CD4-positive, alpha-beta T cell (primary cell): ENCODE measurements at places on chromosomes 6 and 20.
A peak's percentile ranks its signal among the peaks of the same experiment; 100 is the strongest.

DNA sequence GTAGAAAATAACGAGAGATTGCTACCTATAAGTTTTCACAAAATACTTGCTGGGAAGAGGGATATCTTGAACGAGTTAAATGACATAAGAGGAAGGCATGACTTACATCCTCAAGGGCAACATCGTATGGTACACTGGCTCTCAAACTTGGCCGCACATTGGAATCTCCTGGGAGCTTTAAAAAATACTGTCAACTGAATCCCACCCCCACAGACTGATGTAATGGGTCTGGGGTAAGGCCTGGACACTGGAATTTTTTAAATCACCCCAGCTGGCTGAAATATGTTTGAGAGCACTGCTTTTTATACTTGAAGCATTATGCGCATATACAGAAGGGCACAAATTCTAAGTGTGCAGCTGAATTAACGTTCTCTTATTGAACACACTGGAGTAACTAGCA, 8.0 kb upstream of the TSHZ2 start:
- no peaks in the 10 kb centered on the region for H3K36me3 ChIP-seq
- H3K4me1 ChIP-seq, result no peaks in the 10 kb centered on the region
- no peak for DNase-seq
- H3K27me3 ChIP-seq, result no peaks in the 10 kb centered on the region

- H3K4me1 ChIP-seq, result no peaks in the 10 kb centered on the region
- H3K36me3 ChIP-seq, result no peaks in the 10 kb centered on the region
- peaks cover 22% of the 10 kb centered on the region for H3K27me3 ChIP-seq
- no peak overlapping the region for H3K4me3 ChIP-seq
- H3K27ac ChIP-seq, result no peak overlapping the region
Observed at GRCh38 chr20:63084563-63084927, 77.8 kb upstream of the BHLHE23 start.

DNA sequence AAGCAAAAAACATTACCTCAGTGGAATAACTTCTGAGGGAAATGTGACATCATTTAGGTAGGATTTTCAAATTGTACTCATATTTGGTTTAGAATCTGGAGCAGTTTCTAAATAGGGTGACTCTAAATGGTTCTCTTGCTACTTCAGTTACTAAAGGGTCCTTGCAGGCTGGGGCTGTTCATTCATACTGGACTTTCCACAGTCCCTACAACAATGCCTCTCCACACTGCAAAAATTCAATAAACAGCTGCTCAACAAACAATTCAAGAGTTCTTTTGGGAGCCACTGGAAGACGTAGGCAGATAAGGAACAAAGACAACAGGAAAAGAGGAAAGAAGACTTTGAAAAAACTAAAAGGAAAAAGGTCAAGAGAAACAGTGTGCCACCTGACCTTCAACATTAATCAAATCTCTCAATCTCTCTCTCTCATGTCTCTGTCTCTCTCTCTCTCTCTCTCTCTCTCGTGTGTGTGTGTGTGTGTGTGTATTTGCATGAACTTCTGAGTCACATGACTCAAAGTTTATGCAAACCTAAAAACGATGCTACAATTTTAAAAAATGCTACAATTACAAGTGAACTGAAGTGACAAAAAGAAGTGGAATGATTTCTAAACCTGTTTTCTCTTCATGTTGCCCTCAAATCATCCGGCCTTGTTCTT, 14.5 kb downstream of the NOL7 start:
- H3K4me3 ChIP-seq, result no peak overlapping the region
- no peak for DNase-seq
- no peak overlapping the region for H3K27ac ChIP-seq
- no peaks in the 10 kb centered on the region for H3K4me1 ChIP-seq
- no peaks in the 10 kb centered on the region for H3K27me3 ChIP-seq
- H3K36me3 ChIP-seq, result peaks cover 73% of the 10 kb centered on the region

- H3K27me3 ChIP-seq, result no peaks in the 10 kb centered on the region
- no peaks in the 10 kb centered on the region for H3K4me1 ChIP-seq
- DNase-seq, result no peak
- no peak overlapping the region for H3K27ac ChIP-seq
- no peaks in the 10 kb centered on the region for H3K36me3 ChIP-seq
Observed at GRCh38 chr6:116300566-116300965, 20.8 kb upstream of the TSPYL1 start.

GRCh38 chr20:43916881-43917371, 2.3 kb downstream of the TOX2 start:
- peaks cover 35% of the 10 kb centered on the region for H3K27me3 ChIP-seq
- peaks cover 41% of the 10 kb centered on the region for H3K4me1 ChIP-seq
- DNase-seq, result no peak
- no peak overlapping the region for H3K27ac ChIP-seq
- no peaks in the 10 kb centered on the region for H3K36me3 ChIP-seq

- no peak overlapping the region for H3K4me3 ChIP-seq
- peak; percentile 37 for DNase-seq
- no peaks in the 10 kb centered on the region for H3K36me3 ChIP-seq
- no peaks in the 10 kb centered on the region for H3K27me3 ChIP-seq
Observed at GRCh38 chr6:159852877-159853276, 37.9 kb upstream of the MAS1 start.

DNA sequence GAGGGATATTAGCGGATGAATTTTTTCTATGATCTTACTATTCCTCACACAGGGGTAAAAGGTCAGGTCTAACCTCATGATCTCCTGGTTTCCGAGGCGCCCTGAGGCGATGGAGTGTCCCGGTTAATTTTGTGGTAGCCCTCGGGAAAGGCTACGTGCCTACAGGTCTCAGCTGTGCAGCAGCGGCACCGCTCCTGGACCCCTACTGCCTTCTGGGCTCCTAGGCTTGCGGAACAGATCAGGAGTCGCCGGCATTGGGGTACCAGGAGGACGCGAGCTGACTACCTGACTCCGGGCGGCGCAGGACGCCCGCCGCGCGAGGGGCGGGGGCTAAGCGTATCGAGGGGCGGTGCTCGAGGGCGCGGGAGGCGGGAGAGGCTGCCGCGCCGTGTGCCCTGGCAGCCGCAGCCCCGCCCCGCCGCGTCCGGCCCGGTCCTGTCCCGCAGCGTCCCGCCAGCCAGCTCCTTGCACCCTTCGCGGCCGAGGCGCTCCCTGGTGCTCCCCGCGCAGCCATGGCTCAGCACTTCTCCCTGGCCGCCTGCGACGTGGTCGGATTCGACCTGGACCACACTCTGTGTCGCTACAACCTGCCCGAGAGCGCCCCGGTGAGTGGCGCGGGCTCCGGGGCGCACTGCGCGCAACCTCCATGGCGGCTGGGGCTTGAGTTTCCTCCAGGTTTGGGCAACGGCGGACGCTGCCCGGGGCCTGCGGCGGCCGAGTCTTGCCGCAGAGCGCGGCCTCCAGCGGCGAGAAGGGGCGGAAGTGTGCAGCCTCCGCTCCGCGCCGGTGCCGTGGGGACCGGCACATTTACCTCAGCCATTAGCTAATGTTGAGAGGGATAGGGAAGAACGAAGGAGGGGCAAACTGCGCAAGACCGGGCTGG, at the start of gene NT5DC1:
NT5DC1 (plus strand) TSS at position 435 of the 883 bp plus-strand sequence; CDS start at position 513, 78 bp downstream.
- H3K4me1 ChIP-seq, result peaks cover 26% of the 10 kb centered on the region
- DNase-seq, result peak; percentile 85

- H3K27me3 ChIP-seq, result no peaks in the 10 kb centered on the region
- no peak overlapping the region for H3K27ac ChIP-seq
- no peak overlapping the region for H3K4me3 ChIP-seq
- no peaks in the 10 kb centered on the region for H3K4me1 ChIP-seq
- H3K36me3 ChIP-seq, result no peaks in the 10 kb centered on the region
Observed at GRCh38 chr6:130766239-130767144, 60.7 kb upstream of the SMLR1 start.

GRCh38 chr20:52432740-52433139, 241.2 kb upstream of the ZFP64 start:
- H3K4me1 ChIP-seq, result no peaks in the 10 kb centered on the region
- DNase-seq, result no peak
- H3K27ac ChIP-seq, result no peak overlapping the region
- no peaks in the 10 kb centered on the region for H3K27me3 ChIP-seq

DNA sequence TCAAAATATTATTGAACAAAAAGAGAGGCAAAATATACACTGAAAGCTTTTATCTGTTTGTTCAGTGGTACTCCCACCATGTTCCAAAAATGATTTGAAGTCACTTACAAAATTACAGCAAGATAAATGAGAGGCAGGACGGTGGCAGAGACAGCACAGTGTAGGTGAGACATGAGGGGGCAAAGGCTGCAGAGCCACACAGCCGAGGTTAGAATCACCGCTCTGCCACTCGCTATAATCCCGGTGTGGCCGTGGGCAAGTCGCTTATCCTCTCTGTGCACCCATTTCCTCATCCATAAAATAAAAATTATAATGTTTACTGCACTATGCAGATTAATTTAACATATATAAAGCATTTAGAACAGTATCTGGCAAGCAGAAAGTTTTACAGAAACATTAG, 140.1 kb upstream of the BEND6 start:
- no peak overlapping the region for H3K27ac ChIP-seq
- no peak for DNase-seq
- H3K36me3 ChIP-seq, result no peaks in the 10 kb centered on the region
- H3K4me1 ChIP-seq, result no peaks in the 10 kb centered on the region

GRCh38 chr20:8492173-8492572, 360.1 kb downstream of the PLCB1 start:
- H3K4me1 ChIP-seq, result no peaks in the 10 kb centered on the region
- H3K36me3 ChIP-seq, result no peaks in the 10 kb centered on the region
- DNase-seq, result no peak
- H3K27ac ChIP-seq, result no peak overlapping the region

- H3K27ac ChIP-seq, result no peak overlapping the region
- no peaks in the 10 kb centered on the region for H3K36me3 ChIP-seq
- DNase-seq, result no peak
- no peaks in the 10 kb centered on the region for H3K4me1 ChIP-seq
- no peak overlapping the region for H3K4me3 ChIP-seq
Observed at GRCh38 chr20:11001302-11001701, 327.5 kb upstream of the JAG1 start.

GRCh38 chr20:1897965-1898464, 2.8 kb downstream of the SIRPA start:
- H3K4me1 ChIP-seq, result peaks cover 2% of the 10 kb centered on the region
- no peaks in the 10 kb centered on the region for H3K36me3 ChIP-seq
- no peak overlapping the region for H3K4me3 ChIP-seq
- no peak overlapping the region for H3K27ac ChIP-seq

GRCh38 chr6:106844930-106845329, 129.6 kb downstream of the CD24 start:
- H3K27ac ChIP-seq, result no peak overlapping the region
- H3K4me1 ChIP-seq, result no peaks in the 10 kb centered on the region
- H3K36me3 ChIP-seq, result no peaks in the 10 kb centered on the region

DNA sequence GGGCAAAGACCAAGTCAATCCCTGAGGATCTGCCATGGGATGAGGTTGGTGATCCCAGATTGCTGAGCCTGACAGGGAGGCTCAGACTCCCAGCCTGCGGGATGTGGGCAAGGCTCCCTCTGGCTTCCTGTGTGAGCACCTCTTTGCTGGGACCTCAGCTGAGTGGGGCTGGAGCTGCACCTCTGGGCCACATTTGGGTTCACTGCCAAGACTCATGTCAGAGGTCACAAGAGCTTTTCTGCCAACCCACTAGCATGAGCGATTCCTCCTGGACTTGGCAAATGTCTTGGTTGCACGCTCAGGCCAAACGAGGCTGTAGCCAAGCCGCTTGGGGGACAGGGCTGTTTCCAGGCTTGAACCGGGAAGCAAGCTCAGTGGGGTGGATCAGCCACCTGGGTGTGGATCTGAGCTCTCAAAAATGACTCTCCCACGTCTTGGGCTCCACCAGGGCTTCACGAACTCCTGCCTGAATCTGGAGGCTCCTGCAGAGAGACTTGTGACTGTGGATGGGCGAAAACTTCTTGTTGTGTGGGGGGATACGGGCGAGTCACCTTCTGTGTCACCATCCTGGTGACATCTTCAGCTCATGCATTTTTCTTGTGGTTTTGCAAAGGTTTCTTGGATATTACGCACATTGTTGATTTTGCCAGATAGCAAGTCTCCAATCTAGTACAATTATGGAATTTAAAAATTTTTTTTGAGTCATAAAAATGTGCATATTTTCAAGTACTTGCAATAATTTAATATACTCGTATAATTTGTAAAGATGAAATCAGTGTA, 359.5 kb downstream of the CDH4 start:
- H3K36me3 ChIP-seq, result no peaks in the 10 kb centered on the region
- DNase-seq, result no peak
- H3K4me3 ChIP-seq, result no peak overlapping the region
- H3K27ac ChIP-seq, result no peak overlapping the region

DNA sequence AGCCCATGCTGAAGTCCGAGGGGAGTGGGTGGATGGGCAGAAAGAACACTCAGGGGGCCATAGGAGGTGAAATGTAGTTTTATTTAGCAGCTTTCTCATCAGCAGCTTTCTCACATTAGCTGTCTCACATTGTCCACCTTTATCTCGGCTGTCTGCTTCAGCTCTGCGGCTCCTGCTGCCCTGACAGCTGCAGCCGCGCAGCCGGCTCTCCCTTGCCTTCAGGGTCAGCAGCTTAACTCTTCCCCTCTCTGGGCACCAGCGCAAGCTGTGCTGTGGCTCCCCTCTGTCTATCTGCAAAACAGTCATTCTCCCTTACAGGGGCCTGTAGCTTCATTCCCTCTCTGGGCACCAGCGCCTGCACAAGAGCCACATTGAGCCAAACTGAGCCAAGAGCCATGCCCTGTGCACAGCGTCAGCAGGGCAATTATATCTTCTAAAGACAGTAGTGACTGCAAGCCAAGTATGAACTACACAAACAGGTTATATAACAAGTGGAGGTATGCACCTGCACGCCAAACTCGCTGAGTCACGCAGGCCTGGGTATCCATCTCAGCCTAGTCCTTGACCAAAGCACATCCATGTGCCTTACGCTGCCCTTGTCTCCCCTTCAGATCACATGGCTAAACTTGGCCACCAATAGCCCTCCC, 198.8 kb downstream of the EYA2 start:
- no peak overlapping the region for H3K4me3 ChIP-seq
- H3K27ac ChIP-seq, result no peak overlapping the region
- H3K36me3 ChIP-seq, result no peaks in the 10 kb centered on the region
- no peaks in the 10 kb centered on the region for H3K27me3 ChIP-seq
- no peak for DNase-seq

- H3K4me1 ChIP-seq, result peaks cover 7% of the 10 kb centered on the region
- H3K27me3 ChIP-seq, result no peaks in the 10 kb centered on the region
- H3K4me3 ChIP-seq, result no peak overlapping the region
- DNase-seq, result peak; percentile 64
- H3K27ac ChIP-seq, result no peak overlapping the region
Observed at GRCh38 chr6:3990692-3991491, 88.0 kb downstream of the FAM217A start.
